GM23248 (cell line): ENCODE measurements at places on chromosomes 6 and 20.

GRCh38 chr20:33145521-33145920 lies 22.4 kb upstream of the BPIFA2 start:
- DNase-seq, result no peak

DNA sequence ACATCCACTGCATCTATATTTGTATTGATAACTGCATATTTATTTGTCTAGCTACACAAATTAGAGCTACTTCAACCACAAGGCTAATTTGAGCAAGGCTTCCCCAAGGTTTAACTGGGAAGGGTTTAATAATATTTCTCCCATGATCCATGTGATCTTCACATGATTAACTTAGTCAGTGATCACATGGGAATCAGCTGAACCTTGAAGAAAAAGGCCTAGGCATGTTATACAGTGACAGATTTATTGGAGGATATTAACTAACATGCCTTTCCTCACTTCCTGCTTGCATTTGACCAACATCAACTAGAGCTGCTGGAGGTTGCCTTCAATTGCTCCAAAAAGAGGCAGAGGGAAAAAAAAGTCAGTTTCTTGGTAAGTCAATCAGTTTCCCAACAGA lies 417.0 kb downstream of the HAO1 start:
- no peak for DNase-seq

DNA sequence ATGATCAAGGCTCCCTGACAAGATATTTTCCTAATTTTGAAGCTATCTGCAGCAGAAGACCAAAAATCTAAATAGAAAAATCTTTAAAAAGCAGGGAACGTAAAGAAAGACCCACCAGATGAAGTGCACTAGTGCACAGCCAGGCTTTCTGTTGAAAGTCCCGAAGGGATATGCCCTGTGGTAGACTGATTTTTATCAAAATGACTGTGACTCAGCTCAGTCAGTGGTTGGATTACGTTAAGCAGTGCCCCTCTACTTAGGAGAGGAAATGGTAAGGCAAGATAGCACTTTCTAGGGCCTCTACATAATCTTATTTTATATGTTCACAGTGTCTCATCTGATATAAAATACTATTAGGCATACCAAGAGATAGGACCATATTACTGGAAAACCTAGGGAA lies 123.4 kb upstream of the RAB32 start:
- no peak for DNase-seq

DNA sequence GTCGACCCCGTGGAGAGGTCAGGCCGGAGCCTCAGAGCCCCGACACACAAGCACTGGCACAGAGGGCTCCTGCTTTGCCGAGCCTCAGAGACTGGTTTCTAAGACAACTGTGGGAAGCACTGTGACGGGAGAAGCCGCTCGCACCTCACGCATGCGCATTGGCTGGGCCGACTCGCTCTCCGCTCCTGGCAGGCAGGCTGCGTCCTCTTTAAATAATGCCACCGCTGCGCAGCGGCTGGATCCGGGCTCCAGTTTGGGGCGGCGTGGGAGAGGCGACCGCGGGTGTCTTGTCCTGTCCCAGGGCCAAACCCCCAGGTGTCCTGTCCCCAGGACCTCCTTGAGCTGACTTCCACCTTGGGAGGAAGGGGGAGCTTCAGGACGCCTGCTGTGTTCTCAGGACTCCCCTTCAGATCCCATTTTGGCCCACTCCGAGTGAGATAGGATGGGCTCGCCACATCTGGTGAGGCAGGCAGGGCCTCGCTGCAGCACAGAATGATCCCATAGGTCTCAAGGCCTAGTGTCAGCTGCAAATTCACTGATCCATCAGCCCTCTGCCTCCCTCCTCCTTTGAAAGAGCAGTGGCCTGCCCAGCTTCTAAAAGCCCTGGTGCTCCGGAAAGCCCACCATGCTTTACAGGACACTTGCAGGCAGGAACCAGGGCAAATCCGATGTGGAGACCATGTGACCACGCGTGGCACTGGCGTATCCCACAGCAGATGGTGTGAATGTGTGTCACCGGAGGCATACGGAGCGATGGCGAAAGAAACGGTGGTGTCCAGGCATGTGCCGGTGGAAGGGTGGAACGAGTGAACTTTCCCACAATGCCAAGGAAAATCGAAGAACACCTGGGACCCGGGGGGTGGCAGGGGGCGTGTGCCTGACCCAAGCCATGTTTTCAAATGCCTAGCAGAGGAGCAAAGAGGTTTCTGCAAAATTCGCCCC lies 169.3 kb upstream of the ZNF337 start:
- peak; percentile 85 for DNase-seq

- DNase-seq, result no peak
These were observed 308.1 kb upstream of the EPHA7 start for GRCh38 chr6:93727447-93727846.
